Astrocyte (in vitro differentiated cells and primary cell): ENCODE measurements at places on chromosomes 16 and 17.

GRCh38 chr16:87337262-87337771 lies 20.1 kb upstream of the C16orf95 start:
- no peak overlapping the region for H3K27ac ChIP-seq
- no peaks in the 10 kb centered on the region for H3K27me3 ChIP-seq
- no peak for DNase-seq
- H3K4me1 ChIP-seq: no peaks in the 10 kb centered on the region
- peaks cover 2% of the 10 kb centered on the region for H3K36me3 ChIP-seq

DNA sequence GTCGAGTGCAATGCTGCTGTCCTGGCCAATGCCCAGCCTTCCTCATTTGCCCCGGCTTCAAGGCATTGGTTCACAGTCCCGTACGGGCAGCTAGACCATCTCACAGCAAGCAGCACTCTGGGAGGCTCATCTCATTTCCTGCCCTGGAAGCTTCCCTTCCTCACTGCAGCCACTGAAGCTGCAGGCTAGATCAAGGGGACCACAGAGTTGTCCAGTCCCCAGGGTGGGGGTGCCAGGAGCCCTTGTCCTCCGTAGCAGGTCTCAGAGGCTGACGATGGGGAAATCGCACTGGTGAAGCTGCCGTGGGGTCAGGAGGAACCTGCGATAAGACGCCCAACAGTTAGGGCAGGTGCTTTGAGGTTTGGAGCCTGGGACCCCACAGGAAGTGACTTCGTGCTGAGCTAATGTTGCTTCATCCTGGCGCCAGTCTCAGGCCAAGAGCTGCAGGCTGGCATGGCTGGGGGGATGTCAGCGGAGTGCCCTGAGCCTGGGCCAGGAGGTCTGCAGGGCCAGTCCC lies at the start of gene SPNS3:
Gene SPNS3 (plus strand): TSS at position 426 of the 517 bp plus-strand sequence. CDS start 28 bp downstream, at position 454.
- DNase-seq: no peak
- H3K4me3 ChIP-seq: no peak within 1 kb of the TSS
- no peak within 1 kb of the TSS for H3K27ac ChIP-seq

GRCh38 chr16:51084074-51084928 lies 66.8 kb downstream of the SALL1 start:
- DNase-seq: peak; percentile 56
- no peaks in the 10 kb centered on the region for H3K4me1 ChIP-seq
- H3K36me3 ChIP-seq: no peaks in the 10 kb centered on the region
- no peak overlapping the region for H3K4me3 ChIP-seq
- no peak overlapping the region for H3K27ac ChIP-seq

GRCh38 chr17:43768382-43768781 lies 9.8 kb upstream of the SOST start:
- H3K27ac ChIP-seq: no peak overlapping the region
- no peak overlapping the region for H3K4me3 ChIP-seq
- H3K4me1 ChIP-seq: no peaks in the 10 kb centered on the region
- no peak for DNase-seq
- no peaks in the 10 kb centered on the region for H3K27me3 ChIP-seq

DNA sequence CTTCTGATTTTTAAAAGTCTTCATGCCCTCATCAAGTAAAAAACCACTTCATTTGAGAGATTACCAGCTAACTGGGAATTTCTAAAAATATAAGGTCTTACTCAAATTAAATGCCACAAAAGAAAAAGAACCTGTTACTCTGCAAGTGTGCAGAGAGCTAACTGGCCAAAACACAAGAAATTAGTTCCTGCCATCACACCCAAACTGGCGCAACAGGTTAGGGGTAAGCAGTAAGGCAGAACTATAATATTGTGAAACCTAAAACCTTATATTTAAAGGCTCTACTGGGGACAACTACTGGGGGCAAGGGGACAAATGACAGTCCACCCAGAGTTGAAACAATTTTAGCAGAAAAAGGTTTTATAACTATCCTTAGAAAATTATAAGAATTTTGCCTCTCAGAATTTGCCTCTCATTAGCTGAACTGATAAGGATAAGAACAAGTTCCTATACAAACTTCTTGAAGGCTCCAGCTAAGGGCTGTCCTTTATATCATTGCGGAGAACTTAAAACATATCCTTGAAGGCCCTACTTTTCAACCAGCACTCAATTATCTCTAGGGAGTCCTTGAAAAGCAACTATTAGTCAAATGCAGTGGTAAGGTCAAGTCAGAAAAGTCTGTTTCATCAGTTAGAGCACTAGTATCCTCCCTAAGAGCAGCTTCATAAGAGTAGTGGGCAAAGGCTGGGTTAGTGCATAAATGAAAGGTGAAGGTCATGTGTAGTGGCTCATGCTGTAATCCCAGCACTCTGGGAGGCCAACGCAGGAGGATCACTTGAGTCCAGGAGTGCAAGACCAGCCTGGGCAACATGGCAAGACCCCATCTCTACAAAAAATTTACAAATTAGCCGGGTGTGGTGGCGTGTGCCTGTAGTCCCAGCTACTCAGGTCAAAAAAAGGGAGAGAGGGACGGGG lies 31.5 kb downstream of the SMURF2 start:
- peaks cover 24% of the 10 kb centered on the region for H3K4me1 ChIP-seq
- no peak overlapping the region for H3K4me3 ChIP-seq
- peaks cover 3% of the 10 kb centered on the region for H3K36me3 ChIP-seq
- no peaks in the 10 kb centered on the region for H3K27me3 ChIP-seq
- DNase-seq: no peak
